ENCODE measurements at places on chromosomes 5 and 9.

DNA sequence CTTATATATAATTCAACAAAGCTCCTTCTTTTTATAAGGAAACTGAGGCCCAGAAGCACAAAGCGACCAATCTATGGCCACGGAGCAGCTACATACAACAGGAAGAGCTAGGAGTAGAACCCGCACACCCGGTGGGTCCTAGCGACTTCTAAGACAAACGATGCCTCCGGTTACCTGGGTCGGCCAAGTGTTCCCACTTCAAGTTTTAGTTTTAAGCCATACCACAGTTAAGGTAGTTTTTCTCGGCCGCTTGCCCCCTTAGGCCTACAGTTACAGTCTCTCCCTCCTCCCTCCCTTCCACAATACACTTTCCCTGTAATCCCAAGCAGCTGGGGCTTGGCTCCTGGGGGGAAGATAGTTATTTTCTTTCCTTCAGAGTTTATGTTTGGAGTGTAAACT is 533 bp downstream of the SREK1IP1 start:
- no peak for DNase-seq

GRCh38 chr5:111932628-111933027 is 175.6 kb upstream of the NREP start:
- DNase-seq = no peak

GRCh38 chr9:131335368-131335755 is 45.8 kb downstream of the PLPP7 start:
- DNase-seq = no peak

- no peak for DNase-seq
These were observed 1.4 kb downstream of the PCDHGC5 start for GRCh38 chr5:141490271-141490670.

DNA sequence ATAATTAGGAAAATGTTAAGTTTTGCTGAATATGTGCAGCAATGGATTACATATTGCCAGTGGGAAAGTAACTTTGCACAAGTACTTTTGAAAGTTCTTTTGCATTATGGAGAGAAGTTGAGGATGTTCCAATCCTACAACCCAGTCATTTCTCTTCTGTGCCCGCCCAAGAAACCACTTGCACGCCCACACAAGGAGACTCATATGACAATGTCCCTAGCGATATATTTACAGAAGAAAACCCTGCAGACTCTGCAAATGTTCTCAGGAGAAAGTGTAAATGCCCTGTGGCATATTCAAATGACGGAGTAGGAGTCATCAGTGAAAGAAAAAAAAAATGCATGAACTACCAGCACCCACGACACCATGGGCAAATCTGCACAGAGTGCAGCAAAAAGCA is 356.5 kb downstream of the CTNND2 start:
- DNase-seq = no peak

GRCh38 chr5:52693280-52693679 is 94.4 kb upstream of the ITGA1 start:
- no peak for DNase-seq
